ENCODE measurements at places on chromosomes 6 and 20. TPM values are rescaled to one million over a fixed set of nuclear protein-coding genes. Genes with fewer than 3 reads are reported as not detected.

Gene TMC2
- total RNA-seq = not detected

Gene ARMC12
- total RNA-seq = 0.57 TPM

Gene ID1
- total RNA-seq = 9.4 TPM

Gene XKR7
- 0.07 TPM for total RNA-seq

Gene AIF1
- total RNA-seq = 9.9 TPM

Gene SIRPG
- 49.6 TPM for total RNA-seq

Gene SPTLC3
- 0.54 TPM for total RNA-seq

Gene C6orf52
- total RNA-seq = not detected
